ENCODE measurements at places on chromosomes 2 and 18.

DNA sequence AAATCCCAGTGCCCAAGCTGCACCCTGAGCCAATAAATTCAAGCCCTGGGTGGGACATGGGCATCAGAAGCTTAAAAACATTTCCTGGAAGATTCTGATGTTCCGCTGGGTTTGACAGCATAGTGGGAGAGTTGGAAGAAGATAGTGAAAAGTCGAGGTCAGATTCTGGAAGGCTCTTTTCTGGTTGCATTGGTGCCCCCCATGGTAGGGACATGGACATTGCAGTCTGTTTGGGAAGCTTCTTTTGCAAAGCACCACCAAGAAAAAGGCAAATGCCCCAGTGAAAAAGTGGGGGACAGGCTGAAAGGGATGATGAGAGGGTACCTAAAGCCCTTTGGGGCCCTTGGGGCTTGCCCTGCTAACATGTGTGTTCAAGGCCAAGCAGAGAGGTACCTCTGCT, 21.0 kb downstream of the MERTK start:
- no peak for DNase-seq

DNA sequence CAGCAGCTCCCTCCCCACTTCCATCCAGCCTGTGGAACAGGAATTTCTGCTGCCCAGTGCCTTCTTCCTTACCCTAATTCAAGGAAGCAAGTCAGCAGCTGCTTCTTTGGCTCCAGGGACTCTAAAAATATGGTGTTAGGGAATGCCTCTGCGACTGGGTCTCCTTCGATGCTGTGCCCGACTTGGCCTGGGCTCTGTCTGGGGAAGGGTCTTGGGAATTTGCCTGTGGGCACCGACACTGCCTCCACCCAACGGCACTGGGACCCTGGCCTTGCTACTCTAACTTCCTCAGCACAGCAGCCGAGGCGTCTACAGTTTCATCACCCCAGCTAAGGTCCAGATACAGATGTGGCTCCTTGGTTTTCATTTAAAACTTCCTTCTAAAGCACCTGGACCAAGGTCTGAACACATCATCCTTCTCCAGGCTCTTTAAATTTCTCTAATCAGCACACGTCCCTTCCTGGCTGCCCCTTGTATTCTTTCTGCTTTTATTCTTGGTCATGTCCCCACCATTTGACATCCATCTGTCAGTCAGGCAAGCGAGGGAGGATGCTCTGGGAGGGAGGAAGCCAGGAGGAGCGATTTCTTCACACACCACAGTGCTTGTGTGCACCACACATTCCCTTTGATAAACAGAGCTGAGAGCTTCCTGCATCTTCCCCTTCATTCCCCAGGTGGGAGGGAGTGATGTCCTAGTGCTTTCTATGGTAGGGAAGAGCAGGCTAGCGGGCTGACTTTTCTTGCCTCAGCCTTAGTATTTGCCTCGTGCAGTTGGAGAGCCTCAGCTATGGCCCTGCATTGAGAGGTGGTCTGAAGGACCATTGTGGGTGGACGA, 6.8 kb downstream of the LBH start:
- peak; percentile 55 for DNase-seq

DNA sequence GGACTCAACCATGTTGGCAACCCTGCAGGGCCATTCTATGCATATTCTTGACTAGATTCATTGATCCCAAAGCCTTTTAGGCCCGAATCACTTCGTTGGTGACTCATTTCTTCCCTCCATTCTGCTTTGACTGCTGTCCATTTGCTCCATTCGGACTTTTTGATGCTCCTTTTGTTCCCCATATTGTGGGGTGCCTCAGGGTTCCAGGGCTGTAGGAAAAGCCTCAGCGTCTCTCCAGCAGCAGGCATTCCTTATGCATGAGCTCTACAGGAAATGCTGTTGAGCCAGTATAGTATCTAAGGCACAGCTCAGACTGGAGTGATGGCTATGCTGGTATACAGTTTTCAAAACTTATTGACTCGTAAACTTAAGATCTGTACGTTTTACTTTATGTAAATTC, 292.6 kb downstream of the PRKCE start:
- no peak for DNase-seq

DNA sequence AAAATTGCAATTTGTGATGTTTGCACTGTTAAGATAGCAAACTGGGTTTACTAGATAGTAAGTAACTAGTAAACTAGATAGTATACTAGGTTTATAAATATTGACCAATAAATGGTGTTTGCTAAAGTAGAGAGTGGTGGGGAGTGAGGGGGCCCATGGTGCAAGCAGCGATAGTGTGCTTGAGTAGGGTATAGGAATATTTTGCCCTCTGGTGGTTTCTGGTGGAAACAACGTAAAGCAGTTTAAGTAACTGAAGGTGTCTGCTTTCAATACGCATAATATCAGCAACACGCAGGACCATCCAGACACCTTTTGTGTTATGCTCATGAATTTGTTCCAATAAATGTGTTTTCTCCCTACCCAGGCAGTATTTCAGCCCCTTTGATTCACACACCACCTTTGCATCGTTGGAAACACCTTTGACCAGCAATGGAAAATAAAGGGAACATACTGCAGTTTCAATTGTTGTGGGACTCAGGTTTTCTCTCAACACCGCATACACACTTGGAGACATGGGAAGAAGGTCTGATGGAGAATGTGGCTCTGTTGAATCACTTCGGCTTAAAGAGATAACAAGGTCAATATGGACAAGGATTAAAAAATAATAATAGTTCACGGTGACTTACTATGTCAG, 16.7 kb upstream of the STAT1 start:
- no peak for DNase-seq

- DNase-seq, result no peak
These were observed 180.5 kb downstream of the ZNF516 start for GRCh38 chr18:76314496-76314895.

- no peak for DNase-seq
These were observed 51.1 kb downstream of the RTN4 start for GRCh38 chr2:54999182-54999581.

GRCh38 chr18:77069931-77070330, 62.7 kb downstream of the MBP start:
- peak; percentile 53 for DNase-seq

- no peak for DNase-seq
These were observed 223.8 kb upstream of the SYT4 start for GRCh38 chr18:43501099-43501498.

- DNase-seq, result no peak
These were observed 122.9 kb downstream of the ATAD2B start for GRCh38 chr2:23803965-23804542.

- no peak for DNase-seq
These were observed 4.1 kb downstream of the FEV start for GRCh38 chr2:218980735-218981389.

- DNase-seq, result no peak
These were observed 109.5 kb downstream of the CDC42EP3 start for GRCh38 chr2:37561615-37562569.

DNA sequence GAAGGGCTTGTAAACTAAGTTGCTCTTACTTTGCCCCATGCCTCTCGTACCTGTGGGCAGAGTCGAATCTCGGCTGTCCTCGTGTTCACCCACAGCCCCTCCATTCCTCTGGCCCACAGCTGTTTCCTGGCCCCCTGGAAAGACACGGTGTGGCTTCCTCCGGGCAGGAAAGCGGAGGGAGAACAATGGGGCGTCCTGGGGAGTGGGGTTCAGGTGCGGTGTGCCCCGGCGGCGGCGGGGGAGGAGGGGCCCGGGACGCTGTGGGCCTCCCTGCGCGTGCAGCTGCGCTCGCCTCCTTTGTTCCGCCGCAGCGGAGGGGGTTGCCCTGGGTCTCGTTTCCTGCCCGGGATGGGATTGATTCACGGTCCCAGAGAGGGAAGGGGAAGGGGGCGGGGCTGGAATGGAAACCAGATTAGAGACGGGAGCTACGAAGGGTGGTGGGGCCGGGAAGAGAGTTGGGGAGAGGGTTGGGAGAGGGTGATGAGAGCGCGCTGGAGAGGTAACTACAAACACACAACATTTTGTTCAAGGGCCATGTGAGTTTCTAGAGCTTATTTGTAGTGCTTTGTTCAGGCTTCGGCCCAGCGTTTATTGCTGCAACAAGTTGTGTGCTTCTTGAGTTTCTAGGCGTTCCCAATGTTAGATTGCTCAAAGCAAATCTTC, 796 bp downstream of the MYO1B start:
- DNase-seq, result peak; percentile 72

DNA sequence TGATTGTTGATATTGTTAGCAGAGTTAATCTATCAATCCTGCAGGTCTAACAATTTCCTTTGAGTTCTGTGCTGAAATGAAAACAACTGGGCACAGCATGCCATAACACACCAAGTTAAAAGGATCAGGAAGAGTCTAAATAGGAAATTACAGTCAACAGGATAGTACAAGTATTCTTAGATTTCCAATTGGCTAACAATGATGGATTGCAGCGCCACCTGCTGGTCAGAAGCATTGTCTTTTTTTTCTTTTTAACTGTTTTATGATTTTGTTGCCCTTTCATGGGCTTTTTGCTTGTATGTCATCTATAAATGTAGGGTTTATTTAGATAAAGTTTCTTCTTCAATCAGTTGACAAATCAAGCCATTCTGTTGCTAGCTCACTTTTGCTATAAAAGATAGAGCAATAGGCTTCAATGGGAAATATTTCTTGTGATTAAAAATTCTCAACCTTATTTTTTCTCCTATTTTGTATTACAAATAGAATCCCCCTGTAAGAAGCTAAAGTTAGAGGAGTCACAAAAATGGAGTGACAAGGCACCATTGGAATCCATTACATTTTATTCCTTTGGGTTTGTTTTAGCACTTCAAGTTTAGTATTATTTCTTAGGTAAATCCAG, 40.8 kb upstream of the RPRM start:
- peak; percentile 84 for DNase-seq

DNA sequence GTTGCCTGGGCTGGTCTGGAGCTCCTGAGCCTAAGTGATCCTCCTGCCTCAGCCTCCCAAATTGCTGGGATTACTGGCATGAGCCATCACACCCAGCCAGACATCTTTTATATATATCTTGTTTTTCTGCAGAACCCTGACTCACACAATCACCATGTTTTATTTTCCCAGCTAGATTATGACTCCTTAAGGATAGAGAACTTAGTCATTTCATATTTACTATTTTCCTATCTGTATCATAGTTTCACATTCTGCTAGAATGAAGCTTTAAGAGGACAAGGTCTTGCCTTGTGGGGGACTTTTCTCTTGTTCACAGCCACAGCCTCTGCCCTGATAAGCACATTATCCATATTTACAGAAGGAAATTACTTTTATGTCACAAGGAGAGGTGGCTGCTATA, 73.9 kb downstream of the LBH start:
- DNase-seq, result no peak

DNA sequence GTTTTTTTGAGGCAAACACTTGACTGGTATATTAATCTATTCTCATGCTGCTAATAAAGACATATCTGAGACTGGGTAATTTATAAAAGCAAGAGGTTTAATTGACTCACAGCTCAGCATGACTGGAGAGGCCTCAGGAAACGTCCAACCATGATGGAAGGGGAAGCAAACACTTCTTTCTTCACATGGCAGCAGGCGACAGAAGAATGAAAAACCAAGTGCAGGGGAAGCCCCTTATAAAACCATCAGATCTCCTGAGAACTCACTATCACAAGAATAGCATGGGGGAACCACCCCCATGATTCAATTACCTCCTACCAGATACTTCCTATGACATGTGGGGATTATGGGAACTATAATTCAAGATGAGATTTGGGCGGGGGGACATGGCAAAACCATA, 136.2 kb upstream of the MAPRE2 start:
- no peak for DNase-seq

DNA sequence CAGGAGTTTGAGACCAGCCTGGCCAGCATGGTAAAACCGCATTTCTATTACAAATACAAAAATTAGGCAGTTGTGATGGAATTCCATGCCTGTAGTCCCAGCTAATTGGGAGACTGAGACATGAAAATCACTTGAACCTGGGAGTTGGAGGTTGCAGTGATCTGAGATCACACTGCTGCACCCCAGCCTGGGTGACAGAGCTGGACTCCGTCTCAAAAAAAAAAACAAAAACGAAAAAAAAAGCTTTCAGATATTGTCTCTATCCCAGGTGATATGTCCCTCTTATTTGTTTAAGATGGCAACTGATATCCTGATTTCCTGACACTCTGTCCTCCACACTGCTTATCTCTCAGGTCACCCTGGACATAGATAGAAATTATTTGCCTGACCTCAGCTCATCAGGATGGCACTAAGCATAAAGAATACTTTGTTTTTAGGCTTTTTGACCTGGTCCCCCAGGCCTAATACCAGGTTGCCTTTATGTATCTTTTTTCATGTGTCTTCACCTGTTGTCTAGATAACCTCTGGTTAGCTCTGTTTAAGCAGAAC, 295.2 kb upstream of the KCNJ3 start:
- DNase-seq, result no peak

- no peak for DNase-seq
These were observed 101.9 kb downstream of the CDH20 start for GRCh38 chr18:61435064-61435652.

GRCh38 chr2:215417400-215417951, 18.4 kb downstream of the FN1 start:
- DNase-seq, result no peak

DNA sequence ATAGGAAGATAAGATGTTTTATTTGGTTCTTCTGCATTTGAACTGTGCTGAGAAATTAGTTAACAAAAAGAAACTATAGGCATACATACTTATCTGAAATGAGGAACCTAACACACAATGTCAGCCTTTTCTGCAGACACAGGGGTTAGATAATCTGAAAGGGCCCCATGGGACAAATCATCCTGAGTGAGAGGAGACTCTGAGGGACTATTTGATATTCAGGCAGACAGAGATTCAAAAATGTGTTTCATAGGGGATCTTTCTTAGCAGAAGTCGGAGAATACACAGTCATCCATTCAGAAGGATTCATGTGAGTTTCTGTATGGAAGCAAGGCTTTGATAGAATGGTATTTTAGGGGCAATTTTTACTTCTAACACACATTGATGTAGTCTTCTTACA, 79.1 kb downstream of the NCKAP5 start:
- no peak for DNase-seq

- DNase-seq, result no peak
These were observed 108.0 kb downstream of the CDH19 start for GRCh38 chr18:66495844-66496243.

- DNase-seq, result no peak
These were observed 790.1 kb downstream of the CNTNAP5 start for GRCh38 chr2:124814968-124815745.

DNA sequence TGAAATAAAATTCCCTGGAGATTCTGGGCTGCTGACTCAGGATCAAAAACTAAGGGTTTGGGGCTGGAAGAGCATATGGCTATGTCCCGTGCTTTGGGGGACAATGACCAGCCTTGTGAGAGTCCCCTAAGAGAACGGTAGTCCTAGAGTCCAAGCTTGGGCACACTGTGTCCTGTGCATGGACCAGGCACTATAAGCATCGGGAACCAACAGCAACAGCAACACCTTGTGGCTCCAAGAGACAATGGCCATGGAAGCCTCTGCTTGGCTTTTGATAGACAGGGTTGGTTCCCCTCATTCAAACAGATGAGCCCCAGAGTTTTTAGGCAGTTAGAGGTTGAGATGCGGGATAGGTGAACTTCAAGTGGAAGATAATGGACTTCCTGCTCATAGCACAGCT, 294.4 kb upstream of the CHAC2 start:
- no peak for DNase-seq

DNA sequence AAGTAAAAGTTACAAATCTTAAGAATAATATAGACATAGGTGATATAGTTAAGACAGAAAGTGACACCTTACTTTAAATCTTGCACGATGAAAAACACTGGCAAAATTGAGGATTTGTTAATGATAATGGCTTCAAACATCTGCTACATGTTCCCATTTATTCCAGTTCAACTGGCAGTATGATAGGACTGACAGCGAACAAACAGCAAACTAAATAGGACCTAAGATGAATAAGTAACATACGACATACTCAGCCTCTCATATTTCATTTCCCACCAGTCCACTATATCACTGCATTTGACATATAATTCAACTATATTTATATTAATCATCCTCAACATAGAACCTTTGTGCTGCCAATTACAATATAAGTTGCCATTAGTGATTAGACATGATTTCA, 36.3 kb downstream of the ACVR1C start:
- no peak for DNase-seq
